Eye (tissue), 1 donor: ENCODE measurements at places on chromosomes 3 and 15.

GRCh38 chr3:173586166-173586565 is 188.6 kb downstream of the NLGN1 start:
- peak; percentile 19 for DNase-seq

DNA sequence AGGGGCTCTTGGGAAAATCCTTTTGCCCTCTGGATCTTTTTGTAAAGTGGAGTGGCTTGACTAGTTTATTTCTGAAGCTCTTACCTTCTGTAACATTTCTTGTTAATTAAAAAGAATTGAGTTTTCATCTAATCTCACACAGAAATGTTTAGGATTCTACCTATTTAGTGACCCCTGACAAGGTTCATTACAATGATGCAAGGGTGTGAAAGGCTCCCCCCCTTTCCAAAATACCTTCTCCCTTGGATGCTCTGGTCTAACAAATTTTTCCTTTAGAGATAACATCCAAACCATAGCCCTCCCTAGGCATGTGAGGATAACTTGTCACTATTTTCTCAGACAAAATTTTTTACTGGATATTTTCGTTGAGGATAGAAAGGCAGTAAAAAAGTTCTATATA is 223.9 kb downstream of the THRB start:
- no peak for DNase-seq

DNA sequence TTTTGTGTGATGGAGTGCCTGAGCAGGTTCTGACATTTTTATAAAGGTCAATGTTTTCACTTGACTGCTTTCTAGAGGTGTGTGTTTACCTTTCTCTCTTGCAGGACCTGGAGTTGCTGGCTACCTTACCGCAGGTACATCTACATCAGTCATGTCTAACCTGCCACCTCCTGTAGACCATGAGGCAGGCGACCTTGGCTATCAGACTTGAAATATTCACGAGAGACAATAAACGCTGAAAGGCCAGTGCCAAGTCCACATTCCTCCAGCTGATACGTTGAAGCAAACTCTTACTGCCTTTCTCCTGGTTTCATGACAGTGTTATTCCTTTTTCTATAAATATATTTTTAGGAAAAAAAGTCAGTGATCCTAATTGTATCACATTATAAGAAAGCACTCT is 59.0 kb upstream of the ACKR4 start:
- DNase-seq, result no peak

DNA sequence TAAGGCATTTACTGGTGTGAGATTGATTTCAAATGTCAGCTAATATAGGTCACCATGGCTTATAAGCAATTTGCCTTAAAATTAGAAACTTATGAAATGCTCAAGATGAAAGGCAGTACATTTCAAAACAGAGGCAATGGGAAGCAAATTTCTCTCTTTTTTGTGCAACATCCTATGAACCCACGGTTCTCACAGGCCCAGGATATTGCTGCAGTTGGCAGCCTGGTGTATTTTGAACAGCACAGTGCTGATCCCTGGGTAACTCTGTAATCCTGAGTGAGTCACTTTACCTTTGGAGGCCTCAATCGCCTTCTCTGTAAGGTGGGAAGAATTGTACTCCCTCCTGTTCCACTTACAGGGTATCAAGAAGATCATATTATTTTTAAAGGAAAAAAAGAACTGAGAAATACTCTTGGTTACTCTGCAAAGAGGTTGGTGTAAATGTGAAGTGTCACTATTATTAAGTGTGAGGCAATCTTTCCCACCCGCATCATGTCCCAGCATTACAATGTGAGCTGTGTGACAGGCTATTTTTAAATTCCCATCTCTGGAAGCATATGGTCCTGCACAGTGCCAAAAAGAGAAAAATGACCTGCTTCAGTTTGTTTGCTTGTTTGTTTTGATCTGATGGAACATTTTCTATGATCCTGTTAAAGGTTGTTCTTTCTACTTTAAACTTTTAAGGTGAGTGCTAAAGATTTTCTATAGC is 190.1 kb upstream of the LPP start:
- DNase-seq, result no peak

DNA sequence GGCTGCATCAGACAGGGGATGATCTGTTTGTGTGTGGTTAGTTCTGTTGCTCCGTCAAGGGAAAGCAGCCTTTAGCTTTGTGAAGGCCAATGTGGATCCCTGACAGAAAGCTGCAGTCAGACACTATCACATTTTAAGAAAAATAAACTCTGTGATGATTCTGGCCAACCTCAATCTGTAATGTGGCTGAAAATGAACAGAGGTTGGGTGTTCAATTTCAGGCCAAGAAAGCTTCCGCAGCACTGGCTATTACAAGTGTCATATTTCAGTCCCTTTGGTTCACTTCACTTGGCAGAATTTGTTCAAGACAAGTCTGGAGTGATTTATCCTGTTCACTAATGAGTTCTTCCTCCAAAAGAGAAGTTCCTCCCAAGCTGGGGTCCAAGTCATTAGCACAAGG is 571.8 kb upstream of the IL12A start:
- peak; percentile 51 for DNase-seq

DNA sequence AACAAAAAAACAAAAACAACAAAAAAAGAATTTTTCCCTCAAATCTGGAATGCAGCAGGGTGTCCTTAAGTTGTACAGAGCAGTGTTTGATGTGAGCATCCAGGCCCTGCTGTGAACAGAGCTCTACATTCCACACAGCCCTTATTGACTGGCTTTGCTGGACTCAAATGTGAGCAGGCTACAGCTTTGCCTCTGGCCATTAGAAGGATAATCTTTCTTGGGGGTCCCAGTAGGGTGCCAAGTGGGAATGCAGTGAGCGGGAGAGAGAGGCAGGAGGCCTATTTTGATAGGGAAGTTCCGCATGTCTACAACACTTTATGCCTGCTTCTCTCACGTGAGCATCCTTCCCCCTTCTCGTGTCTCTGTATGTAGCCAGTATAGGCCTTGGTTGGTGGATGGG is 34.4 kb upstream of the TPRG1 start:
- DNase-seq, result peak; percentile 32

GRCh38 chr15:36498401-36498800 is 81.0 kb upstream of the CDIN1 start:
- DNase-seq, result no peak

DNA sequence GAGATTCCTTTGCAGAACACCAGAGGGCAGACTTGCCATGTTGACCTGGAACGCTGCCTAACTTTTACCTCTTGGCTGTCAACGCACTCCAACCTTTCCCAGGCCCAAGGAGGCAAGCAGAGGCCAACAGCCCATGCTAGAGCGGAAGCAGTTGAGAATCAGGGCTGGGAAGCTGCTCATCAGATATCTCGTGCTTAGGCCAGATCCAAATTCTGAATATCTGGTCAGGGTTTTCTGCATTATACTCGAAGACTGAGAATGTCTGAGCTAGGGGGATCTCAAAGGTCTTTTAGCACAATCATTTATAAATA is 2.5 kb downstream of the XIRP1 start:
- peak; percentile 82 for DNase-seq

DNA sequence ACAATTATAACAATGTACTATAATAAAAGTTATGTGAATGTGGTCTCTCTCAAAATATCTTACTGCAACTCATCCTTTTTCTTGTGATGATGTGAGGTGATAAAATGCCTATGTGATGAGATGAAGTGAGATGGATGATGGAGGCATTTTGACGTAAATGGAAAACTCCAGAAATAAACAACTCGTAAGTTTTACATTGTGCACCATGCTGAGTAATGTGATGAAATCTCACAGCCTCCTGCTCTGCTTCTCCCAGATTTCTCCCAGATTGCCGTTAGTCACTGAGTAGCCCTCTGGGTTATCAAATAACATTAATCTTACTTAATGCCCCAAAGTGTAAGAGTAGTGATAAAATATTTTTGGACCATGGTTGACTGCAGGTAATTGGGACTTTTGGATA is 64.8 kb upstream of the SLCO2A1 start:
- no peak for DNase-seq

DNA sequence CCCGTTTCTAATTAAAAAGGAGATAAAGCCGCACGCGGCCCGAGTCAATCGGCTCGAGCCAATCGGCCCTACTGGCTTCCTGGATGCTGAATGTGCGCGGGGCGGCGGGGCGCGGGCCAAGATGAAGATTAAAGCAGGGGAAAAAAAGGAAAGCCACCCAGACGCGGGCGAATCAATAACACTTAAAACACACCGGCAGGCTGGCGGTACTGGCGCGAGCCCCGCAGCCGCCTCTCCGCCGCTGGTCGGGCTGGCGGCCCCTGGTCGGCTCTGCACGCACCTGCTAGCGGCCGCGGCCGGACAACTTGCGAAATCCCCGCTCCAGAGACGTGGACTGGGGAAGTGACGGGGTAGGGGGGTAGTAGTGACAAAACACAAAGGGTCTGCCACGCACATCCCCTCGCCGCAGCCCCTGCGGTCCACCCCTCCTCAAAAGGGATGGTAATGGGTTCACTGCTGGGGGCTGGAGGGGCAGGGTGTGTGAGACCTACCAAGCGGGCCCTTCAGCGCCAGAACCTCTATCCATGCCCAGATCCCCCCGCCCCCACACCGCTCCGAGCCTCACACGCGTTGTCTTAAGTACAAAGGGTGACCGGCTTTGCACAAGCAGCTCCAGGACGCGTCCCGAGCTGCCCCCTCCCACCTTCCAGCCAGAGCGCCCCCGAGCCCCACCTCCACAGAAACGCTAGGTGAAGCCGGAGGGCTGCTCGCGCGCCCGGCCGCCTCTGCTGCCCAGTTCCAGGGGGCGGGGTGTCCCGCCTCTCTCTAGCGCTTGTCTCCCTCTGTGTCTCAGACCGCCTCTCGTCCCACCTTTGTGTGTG is 1.4 kb downstream of the WNT7A start:
- DNase-seq, result peak; percentile 69

DNA sequence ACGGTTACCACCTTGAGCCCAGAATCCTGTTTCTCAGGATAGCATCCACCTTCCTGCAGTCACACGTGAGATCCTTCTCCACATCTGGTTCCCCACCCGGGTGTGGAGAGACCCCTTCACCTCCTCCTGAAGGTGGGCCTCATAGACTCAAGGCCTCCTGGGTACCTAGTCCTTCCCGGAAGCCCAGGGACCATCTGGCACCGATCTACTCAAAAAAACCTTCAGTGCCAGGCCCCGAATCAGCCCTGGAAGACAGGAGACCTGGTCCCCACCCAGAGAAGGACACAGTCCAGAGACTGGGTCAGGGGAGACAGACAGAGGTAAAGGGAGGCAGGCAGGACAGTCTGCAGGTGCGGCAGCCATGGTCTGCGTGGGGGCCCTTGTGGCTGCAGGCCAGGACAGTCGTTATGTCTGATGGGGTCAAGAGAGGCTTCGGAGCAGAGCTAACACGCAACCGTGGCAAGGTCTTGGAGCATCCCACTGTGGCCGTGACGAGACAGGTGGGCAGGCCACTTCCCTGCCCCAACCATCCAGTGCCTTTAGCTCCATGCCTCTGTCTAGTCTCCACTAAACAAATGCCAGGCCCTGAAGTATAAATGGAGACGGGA is 112.2 kb upstream of the ABHD17C start:
- no peak for DNase-seq

- no peak for DNase-seq
Observed at GRCh38 chr3:181054538-181054937, 65.0 kb upstream of the DNAJC19 start.

DNA sequence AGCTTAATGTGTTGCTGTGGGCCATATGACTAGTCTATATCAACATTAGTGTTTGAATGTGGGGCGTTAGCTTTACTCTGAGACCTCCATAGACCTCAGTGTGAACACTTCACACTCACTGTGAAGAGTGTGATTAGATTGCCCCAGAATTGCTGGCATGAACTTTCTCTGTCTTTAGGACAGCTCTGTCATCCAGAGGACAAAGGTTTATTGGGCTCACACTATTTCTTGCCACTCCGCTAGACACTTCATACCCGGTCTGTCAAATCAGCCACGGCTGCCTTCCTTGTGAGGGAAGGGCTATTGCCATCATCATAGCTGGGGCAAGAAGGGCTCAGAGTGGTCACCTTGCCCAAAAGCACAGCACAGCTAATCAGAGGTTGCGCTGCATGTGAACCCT is 316.8 kb upstream of the NR2E3 start:
- no peak for DNase-seq

DNA sequence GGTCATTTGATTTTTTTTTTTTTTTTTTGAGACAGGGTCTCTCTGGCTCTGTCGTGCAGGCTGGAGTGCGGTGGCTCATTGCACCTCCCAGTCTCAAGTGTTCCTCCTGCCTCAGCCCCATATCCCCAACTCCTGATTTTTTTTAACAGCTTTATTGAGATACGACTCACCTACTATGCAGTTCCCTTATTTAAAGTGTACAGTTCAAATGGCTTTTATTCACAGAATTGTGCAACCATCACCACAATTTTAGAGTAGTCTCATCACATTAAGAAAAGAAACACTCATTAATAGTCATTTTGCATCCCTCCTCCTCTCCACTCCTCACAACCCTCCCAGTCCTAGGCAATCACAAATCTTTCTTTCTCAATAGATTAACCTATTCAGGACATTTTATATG is 1.9 kb upstream of the TRA2B start:
- DNase-seq, result no peak

DNA sequence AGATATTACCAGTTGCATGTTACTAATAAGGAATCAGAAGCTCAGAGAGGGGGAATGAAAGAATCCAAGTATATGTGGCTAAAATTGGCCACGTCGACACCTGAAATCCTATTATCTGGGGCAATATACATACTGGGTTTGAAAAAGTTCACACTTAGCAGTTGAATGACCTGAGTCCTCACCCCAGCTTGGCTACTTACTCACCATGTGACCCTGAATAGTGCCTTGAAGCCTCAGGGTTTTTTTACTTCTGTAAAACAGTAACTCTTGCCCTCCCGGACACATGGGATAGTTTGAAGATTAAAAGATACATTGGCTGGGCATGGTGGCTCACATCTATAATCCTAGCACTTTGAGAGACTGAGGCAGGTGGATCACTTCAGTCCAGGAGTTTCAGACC is 342.2 kb upstream of the TPRG1 start:
- no peak for DNase-seq

DNA sequence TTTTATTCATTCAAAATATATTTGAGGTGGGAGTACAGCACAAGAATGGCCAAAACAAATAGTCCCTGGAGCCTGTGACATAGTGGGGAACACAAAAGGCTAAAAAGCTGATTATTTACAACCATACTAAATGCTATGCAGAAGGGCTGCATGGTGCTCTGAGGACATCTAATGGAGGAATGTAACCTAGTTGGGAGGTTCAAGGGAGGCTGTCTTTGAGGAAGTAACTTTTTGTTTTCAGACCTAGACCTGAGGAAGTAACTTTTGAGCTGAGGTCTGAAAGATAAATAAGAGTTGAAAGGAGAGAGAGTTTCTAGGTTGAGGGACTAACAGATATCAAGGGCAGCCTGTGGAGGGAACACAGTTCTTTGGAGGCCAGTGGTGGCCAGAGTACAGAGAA is 34.8 kb upstream of the RASA2 start:
- DNase-seq, result peak; percentile 68

- DNase-seq, result no peak
Observed at GRCh38 chr3:71087143-71088018, 496.1 kb downstream of the FOXP1 start.
